ENCODE measurements at places on chromosomes 4 and X.

DNA sequence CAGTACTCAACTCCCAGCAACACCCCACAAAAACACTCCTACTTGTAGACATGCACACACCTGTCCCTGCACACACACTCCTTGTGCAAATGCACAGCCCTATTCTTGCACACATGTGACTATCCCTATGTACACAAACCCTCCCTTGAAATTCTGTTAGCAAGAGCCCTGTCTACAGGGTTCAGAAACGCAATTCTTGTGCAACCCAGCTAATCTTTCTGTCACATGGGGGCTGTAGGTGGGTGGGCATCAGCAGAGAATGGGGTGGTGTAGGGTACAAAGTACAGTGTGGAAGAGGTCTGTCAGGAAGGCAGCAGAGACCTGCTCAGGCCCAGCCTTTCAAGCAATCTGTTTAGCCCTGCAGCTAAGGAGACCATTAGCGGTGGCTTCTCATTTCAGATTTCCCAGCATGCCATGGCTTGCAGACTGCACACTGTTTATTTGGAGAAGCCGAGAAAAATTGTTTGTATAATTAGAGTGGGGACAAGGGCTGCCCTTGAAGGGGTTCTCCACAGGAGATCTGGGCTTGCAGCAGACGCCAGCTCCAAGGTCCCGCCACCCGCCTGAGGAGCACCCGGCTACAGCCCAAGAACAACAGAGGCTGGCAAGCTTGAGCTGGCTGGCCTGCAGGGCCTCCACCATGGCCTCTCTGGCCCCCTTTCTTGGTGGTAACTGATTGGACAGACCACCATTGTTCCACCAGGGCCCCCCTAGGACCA is 144.0 kb upstream of the PJA1 start:
- no peak for DNase-seq

GRCh38 chr4:1223841-1224809 is 24.8 kb downstream of the CTBP1 start:
- no peak for DNase-seq

- no peak for DNase-seq
Measured at GRCh38 chrX:133346026-133346425, 69.3 kb downstream of the GPC4 start.

GRCh38 chrX:69126642-69127041 is 38.6 kb downstream of the PJA1 start:
- DNase-seq: no peak

DNA sequence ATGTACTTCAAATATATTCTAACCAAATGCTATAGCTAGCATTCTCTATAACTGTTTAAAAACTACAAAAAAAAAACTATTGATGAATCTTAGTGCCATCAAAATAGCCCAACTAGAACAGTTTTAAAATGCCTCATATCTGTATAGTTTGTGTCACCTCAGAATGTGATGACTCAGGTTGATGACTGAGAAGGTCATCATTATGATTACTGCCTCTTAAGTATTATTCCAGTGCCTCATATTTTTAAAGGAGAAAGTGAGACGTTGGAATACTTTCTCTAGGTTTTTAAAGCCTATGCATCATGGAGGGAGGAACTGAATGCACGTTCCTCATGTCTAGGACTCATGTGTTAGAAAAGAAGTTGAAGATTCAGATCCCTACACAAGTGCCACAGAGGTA is 88.2 kb downstream of the TMA16 start:
- no peak for DNase-seq

DNA sequence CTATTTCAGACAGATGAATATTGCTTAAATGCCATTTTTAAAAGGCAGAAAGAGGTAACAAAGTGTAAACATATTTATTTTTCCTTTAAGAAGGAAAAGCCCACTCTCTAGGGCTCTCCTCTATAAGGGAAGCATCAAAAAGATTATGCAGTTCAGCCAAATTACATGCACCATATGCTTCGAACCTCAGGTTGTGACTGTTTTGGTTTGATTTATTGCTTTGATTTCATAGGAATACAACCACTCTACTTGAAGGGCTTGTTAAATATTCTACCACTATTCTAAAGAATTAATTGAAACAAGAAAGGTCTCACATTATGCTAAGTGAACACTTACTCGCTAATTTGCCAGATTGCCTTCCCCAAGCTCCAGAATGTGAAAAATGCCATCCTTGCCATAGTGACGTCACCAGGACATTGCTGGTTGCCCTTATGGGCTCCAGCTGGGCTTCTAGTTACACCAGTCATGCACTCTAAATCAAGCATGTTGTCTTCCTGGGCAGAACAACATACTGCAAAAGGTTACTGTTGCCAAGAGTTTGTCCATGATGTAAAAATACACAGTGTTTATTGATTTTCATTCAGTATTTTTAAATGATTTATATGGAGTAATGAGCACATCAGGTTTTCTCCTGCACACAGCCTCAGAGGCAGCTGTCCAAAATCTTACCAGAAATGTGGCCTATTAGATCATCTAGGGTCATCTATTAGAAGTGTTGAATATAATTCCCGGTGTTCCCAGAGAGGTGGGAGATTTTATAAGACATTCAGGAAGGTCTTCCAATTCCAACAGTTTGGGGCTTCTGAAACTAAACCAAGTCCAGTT is 164.4 kb upstream of the RAPGEF2 start:
- DNase-seq: no peak
